ENCODE measurements at places on chromosomes 16 and 17.

GRCh38 chr17:28953444-28954118, 2.3 kb upstream of the PHF12 start:
- no peak for DNase-seq

DNA sequence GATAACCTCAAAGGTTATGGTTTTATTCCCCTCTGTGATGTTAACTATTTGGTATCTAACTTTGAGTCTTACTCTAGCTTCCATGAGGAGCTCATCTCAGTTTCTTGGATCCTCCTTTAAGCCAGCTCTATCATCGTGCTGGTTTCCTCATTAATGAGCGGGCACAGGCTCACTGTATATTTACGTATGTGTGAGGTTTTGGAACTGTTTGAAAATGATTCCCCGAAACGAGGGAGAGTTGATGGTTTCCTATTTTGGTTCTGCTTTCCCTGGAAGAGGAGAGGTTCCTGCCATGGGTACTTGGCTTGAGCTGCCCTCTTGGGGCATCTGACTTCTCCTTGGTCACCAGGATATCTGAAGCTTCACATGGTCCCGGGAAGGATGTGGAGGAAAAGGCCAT, 32.7 kb upstream of the PIK3R6 start:
- DNase-seq, result no peak

- no peak for DNase-seq
These were observed 55.9 kb downstream of the LDHD start for GRCh38 chr16:75060723-75061122.

DNA sequence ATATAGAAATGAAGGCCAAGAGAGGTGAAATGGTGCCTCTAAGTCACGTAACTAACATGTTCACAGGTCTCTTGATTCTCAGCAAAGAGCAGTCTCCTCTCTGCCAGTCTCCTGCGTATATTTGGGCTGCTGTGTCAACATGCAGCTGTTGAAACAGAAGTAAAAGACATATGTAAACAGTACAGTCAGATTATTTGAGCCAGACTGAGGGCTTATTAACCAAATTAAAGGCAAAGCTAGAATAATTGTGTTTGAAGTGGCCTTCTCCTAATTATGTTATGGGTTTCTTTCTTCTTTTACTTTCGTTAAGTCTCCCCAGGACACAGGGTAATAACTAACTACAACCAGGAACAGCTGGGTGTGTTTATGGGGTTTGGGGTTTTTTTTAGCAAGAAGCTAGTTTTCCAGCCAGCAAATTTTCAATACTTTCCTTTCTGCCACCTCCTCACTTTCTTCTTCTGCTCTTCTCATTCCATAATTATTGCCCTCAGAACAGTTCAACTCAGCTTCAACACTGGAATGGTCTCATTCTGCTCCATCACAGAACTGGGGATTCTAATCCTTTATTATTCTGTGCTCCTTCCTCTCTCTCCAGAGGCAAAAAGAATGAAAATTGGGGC, 18.4 kb downstream of the G6PC1 start:
- DNase-seq, result no peak

GRCh38 chr17:17641621-17642409, 39.4 kb upstream of the RAI1 start:
- peak; percentile 68 for DNase-seq

- no peak for DNase-seq
These were observed 6.7 kb downstream of the NR1D1 start for GRCh38 chr17:40093580-40094201.

- peak; percentile 40 for DNase-seq
These were observed 46.3 kb downstream of the SNX11 start for GRCh38 chr17:48153691-48154358.

GRCh38 chr16:86512860-86513470, 2.6 kb downstream of the FOXF1 start:
- no peak for DNase-seq

DNA sequence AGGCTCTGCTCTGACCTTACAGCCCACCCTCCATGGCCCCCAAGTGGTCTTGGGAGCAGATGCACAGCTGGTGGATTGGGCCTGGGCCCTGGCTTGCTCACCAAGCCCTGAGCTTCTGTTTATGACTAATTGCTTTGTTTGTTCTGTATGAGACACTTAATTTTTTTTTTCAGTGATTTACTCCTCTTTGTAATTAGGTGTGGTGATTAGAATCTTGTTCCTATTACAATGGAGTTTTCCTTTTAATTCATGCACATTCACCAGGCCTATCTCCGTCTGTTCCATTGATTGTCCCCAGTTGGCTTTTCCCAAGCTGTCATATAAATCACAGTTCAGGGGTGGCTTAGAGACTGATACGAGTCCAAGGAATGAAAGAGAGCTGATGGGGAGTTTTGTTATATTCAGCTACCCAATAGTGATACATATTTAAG, 242.3 kb downstream of the CCDC182 start:
- no peak for DNase-seq

DNA sequence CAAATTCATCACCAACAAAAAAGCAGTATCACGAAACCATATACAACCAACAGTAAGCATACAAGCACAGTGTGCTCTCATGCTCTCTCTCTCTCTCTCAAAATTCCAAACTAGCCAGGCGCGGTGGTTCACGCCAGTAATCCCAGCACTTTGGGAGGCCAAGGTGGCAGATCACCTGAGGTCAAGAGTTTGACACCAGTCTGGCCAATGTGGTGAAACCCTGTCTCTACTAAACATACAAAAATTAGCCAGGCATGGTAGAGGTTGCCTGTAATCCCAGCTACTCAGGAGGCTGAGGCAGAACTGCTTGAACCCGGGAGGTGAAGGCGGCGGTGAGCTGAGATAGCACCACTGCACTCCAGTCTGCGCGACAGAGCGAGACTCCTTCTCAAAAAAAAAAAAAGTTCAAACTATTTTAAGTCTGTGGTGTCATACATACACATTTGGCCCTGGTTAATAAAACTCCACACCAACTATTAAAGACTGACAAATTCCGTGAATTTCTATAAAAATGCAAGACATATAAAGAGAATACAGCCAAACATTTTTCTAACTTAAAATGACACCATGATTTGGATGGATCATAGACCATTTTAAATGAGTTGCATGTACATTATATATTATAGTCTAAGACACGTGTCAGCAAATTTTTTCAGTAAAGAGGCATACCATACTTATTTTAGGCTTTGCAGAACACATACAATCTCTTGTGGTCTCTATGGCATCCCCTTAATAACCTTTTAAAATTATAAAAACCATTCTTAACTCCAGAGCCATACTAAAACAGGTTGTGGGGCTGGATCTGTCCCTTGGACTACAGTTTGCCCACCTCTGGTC, 30.9 kb downstream of the GLG1 start:
- no peak for DNase-seq

DNA sequence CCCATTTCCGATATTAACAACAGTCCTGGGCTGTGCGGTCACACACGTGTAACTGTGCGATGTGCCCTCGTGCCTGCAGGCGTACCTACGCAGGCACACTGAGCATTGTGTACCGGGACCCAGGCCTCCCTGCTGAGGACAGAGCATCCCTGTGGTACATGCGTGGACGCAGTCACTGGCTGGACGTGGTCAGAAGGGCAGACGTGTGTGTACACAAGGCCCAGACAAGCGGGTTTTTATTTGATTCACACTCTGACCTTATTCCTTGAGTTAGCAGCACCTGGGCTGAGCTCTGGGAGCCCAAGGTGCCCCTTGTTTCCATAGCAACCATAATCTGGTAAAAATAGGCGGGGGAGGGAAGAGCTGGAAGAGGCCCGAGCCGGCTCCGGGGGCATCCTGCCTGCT, 19.5 kb downstream of the RAP1GAP2 start:
- DNase-seq, result no peak

- peak; percentile 69 for DNase-seq
These were observed 26.2 kb downstream of the ANKRD40 start for GRCh38 chr17:50681263-50682200.

- no peak for DNase-seq
These were observed 6.1 kb upstream of the EFTUD2 start for GRCh38 chr17:44905006-44906000.

DNA sequence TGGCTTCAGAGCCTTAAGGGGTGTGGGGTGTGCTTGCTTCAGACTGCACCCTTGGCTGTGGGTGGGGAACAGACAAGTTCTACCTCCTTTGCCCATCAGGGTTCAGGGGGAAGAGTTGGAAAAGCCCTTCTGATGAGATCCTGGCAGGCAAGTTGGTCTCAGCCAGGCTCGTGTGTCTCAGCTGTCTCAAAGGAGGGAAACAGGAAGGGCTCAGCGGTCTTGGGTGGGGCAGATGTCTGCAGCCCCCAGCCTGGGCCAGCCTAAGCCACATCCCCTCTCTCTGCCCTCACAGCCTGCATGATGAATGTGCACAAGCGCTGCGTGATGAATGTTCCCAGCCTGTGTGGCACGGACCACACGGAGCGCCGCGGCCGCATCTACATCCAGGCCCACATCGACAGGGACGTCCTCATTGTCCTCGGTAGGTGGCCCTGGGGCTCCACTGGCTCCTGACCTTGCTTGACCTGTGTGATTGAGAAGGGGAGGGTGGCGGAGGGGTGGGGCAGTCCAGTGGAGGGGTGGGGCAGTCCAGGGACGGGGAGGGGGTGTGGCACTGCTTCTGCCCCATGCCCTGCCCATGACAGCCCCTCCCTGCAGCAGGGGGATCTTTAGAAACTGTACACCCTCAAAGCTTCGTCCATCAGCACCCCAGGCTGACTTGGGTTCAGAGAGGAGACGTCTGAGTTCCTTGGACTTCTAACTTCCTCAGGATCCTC, 199.5 kb downstream of the PRKCB start:
- no peak for DNase-seq

DNA sequence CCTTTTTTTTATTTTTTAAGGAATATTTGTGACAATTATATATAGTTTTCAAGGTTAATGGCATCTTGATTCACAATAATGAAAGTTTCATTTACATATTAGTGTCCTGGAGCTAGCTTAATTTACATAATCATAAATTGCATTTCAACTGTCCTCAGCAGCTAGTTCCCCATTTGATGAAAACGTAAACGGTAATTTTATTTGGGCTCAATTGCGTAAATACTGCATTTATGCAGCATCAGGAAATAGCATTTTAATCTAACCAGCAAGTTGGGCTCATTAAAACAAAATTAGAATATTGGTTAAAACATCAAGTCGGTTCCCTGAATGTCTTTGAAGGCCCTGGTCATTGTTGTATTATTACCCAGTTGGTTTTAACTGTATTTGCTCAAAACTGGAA, 136.8 kb upstream of the CDH5 start:
- no peak for DNase-seq

DNA sequence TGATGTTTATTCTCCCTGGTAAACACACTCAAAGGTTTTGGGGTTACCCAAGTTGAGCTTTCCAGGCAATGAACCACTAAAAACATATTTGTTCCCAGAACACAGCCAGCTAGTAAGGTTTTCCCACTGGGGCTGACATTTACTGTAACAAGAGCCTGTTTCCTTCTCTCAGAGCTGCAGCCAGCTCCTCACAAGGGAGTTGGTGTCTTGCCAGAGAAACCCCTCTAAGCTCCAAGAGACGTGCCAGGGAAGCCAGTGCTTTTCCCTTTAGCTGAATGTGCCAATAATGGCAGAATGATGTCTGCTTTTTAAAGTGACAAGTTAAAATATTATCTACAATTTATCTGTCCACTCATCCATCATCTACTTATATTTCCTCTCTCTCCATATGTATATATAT, 170.8 kb upstream of the RBFOX1 start:
- DNase-seq, result no peak

DNA sequence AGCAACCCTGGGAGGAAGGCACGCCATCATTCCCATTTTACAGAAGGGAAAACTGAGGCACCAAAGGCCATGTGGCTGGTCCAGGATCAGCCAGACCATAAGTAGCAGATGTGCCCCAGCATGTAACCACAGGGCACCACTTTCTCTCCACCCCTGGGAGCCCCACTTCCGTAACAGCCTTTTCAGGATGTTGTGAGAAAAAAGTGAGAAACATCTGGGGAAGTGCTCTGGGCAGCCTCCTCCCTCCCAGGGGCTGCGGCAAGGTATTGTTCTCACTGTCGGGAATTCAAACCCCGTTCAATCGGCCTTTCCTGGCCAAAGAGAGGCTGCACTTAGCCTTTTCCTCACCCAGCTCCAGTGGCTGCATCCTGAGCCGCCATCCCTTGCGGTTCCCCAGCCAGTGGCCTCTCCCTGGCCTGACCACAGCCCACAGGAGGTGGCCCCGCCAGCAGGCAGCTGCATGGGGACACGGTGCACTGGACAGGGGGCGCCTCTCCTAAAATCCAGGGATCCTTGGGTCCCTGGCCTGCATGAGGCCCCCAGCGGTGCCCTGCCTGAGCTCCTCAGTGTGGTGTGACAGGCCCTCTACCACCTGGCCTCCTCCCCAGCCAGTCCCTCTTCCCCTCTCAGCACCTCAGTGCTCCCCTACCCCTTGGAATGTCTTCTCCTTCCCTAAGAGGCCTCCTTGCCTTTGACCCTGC, 5.7 kb upstream of the CDH5 start:
- DNase-seq, result no peak

DNA sequence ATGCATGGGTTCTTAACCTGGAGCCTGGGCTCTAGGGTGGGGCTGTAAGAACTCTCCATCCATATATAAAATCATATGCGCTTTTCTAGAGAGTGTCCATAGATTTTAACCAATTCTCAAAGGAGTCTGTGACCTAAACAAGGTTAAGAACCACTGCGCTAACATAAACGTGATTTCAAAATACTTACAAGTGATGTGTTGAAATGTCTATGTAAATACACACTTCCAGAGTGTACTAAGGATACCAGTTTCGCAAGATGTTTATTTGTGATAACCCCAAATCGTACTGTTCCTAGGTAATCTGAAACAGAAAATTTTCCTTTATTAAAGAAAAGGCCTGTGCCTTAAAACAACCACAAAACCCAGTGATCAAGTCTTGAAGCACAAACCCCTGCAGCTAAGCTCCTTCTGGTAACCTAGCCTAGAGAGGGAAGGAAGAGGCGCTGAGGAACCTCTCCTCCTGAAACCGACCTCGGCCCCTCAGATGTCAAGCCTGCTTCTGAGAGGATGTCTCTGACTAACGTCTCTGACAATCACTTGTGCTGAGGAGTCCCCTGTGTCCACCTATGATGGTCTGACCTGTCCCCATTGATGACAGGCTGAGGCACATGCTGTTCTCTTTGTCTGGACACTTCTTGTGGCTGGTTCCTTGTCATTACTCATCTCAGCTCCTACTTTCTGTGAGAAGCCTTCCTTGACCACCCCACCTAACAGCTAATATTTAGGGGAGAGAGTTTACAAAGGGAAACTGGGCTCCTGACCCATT, 32.2 kb downstream of the SNN start:
- peak; percentile 53 for DNase-seq

DNA sequence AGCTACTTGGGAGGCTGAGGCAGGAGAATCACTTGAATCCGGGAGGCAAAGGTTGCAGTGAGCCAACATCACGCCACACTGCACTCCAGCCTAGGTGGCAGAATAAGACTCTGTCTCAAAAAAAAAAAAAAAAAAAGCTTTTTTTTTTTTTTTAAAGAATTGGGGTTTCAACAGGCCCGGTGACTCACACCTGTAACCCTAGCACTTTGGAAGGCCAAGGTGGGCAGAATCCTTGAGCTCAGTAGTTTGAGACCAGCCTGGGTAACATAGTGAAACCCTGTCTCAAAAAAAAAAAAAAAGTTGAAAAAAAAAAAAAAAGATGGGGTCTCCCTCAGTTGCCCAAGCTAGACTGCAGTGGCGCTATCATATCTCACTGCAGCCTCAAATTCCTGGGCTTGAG, 6.6 kb upstream of the HEXIM2 start:
- DNase-seq, result no peak

- DNase-seq, result no peak
These were observed 15.3 kb downstream of the APPBP2 start for GRCh38 chr17:60510723-60511122.

Data from fibroblast of gingiva (primary cell).